ENCODE measurements at places on chromosomes 6 and 20.

DNA sequence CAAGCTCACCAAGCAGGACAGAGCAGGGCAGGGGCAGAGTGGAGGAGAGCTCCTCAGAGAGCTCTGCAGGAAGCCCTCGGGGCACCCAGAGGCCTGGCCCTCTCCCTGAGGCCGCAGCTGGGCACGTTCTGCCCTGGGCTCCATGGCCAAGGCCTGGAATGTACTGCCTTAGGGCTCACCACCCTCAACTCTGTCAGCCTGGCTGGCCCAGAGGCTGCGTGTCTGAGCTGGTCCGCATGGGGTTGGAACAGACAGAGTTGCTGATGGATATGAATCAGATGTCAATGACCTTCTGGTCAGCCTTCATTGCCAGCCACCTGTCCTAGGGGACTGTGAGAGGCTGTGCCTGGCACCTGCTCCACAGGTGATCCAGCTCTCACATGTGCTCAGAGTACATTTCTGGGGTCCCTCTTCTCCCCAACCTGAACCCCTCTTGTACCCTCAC, 33.2 kb upstream of the PCMTD2 start:
- no peak for DNase-seq

- DNase-seq = no peak
These were observed 71.9 kb downstream of the TBC1D7 start for GRCh38 chr6:13256266-13257001.

GRCh38 chr6:22117631-22118030, 179.2 kb downstream of the PRL start:
- DNase-seq = no peak

DNA sequence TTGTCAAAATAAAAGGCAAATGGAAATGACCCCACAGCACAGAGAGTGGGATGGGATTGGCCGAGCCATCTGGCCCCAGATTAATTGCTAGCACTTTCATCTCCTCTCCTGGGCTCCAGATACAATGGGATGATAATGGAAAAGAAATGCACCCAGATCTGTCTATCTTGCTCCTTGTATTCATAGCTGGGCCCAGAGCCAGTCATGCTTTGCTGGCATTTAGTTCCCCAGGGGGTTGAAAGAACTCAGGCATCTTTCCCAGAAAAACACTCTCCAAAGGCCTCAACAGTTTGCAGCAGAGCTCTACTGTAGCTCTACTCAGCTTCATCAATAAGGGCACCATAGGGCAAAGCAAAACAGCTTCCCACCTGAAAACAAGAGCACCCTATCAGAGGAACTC, 116.0 kb upstream of the FOXA2 start:
- DNase-seq = no peak
